CD8-positive, alpha-beta memory T cell (primary cell): ENCODE measurements at places on chromosomes 3 and 15.

DNA sequence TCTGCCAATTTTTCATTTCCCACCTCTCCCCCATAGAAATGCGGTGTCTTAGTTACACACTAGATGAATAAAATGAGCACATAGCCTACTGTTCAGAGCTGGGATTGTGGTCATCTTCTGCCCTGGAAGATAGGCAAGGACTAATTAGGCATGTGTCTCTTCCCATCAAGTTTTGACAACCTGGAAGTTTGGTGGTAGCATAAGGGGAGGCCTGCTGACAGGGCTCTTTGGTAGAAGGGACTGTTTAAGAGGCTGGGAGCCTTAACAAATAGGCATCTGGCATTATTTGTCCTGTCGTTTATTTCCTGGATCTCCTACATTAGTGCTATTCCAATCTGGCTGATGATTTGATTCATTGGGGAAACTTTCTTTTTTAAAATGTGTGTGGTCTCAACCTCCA lies 512.3 kb downstream of the ZNF385D start:
- no peak for DNase-seq

- DNase-seq: no peak
Measured at GRCh38 chr15:34336991-34337556, 507 bp downstream of the SLC12A6 start.

- no peak for DNase-seq
Measured at GRCh38 chr3:194935632-194936470, 250.2 kb downstream of the FAM43A start.

GRCh38 chr3:52845691-52846431 lies 11.0 kb upstream of the MUSTN1 start:
- DNase-seq: peak; percentile 5

GRCh38 chr3:131501949-131502348 lies 822 bp downstream of the MRPL3 start:
- no peak for DNase-seq

DNA sequence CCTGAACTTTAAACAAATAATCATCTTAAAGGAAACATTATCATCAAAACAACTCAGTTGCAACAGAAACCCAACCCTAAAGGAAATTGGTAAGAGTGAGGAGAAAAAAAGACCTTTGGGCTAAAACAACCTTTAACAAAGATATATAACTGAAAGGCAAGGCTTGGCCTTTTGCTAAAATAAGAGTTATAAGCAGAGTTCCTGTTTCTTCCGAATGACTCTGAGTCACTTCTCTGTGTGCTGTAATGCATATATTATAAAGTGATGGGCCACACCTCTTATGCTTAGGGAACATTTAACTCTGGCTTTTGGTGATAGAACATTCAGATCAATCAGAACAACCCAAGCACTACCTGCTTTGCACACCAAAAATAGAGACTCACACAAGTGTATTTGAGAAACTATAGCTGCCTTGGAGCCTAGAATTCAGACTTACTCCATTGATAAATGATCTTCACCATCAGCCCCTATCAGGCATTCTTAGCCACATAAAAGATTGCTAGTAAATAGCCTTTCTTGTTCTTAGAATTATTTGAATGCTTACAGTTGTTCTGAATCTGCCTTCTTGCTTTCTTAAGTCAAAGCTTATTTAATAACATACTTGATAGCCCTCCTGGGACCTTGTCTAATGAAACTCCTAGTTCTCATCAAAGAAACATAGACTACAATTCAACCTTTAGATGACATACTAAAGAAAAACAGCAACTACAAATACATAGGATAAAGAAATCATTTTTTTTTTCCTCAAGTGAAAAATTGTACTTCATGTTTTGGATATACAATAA lies 294.2 kb upstream of the SEMA6D start:
- DNase-seq: no peak

GRCh38 chr3:122067588-122068240 lies 12.6 kb downstream of the CD86 start:
- DNase-seq: no peak

GRCh38 chr3:23867838-23868237 lies 49.0 kb downstream of the NKIRAS1 start:
- no peak for DNase-seq

GRCh38 chr15:84761607-84762131 lies 13.3 kb downstream of the ZNF592 start:
- DNase-seq: no peak

DNA sequence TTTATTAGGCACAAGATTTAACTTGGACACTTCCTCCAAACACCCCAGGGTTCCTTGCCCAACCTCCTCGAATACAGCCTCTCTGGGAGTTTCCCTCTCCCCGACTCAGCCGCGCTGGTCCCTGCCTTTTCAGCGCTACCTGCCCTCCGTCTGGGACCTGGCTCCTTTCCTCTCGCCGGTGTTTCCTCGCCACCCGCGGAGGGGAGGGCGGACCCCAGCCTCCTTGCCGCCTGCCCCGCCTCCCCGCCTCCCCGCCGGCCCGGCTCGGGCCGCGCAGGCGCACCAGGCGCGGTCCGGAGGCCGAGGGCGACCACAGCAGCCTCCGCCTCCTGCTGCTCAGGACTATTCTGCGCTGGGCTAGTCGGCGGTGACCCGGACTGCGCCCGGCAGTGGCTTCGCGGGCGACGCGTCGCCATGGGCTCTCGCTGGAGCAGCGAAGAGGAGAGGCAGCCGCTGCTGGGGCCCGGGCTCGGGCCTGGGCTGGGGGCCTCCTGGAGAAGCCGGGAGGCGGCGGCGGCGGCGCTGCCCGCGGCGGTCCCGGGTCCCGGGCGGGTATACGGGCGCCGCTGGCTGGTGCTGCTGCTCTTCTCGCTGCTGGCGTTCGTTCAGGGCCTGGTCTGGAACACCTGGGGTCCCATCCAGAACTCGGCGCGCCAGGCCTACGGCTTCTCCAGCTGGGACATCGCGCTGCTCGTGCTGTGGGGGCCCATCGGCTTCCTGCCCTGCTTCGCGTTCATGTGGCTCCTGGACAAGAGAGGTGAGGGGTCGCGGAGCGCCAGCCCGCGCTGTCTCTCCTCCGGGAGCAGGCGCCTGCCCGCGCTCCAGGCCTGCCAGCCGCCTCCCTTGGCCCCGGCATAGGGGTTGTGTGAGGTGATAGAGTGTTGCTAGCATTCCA lies at the start of gene SLC49A4:
TSS of gene SLC49A4 (plus strand) at position 291 of the 895 bp plus-strand sequence. CDS start at position 415, 124 bp downstream.
- peak; percentile 61 for DNase-seq

DNA sequence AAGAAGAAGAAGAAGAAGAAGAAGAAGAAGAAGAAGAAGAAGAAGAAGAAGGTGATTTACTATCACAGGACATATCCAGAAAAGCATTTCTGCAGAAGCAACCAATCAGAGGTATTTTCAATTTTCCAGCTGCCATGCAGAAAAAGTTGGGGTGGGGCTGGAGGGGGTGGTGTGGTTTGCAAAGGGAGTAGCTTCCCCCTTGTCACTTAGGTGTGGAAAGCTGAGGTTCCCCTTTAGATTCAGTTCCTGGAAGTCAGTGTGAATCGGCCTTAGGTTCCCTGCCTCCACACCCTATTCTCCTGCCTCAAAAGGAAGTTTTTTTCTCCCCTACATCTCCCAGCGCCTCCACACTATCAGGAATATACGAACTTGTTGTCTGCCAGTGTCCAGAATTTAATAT lies 276.7 kb upstream of the ARRDC4 start:
- no peak for DNase-seq

DNA sequence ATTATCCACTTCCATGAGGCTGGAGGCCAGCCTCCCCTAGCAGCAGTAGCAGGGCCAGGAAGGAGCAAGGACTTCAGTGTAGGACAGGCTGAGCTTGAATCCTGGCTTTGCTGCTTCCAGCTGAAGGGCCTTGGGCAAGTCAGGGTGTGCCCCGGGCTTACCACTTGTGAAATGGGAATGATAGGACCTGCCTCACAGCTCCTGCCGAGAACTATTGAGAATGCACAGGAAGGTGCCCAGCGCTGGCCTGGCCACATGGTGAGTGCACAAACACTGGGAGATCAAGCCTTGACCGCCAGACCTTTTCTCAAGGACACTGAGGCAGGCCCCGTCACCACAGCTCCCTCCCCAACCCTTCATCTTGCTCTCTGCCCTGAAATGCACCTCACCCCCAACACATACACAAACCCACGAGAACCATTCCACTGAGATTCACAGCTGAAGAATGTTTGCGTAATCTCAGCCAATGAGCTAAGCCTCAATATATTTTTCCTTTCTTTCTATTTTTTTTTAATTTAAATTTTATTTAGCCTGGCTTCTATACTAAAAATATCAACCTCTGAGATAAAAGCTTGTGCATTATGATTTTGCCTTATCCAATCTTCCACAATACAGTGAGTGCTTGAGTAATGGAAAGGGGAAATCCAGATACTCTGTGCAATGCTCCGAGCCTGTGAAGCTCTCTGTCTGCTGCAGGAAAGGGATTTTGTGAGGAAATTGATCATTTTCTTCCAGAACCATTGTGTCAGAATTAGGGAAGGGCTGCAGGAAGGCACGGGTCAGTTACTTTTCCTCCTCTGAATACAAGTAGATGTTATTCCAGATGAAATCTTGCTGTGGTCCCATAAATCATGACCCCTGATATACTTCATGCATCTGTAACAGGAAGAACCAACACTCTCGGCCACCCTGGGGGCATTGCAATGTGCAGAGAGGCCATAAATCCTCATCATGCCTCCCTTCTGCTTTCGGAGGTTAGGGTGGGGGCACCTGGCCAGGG lies 193.9 kb downstream of the TLE3 start:
- DNase-seq: no peak
